ENCODE measurements at places on chromosomes 6 and 20.

DNA sequence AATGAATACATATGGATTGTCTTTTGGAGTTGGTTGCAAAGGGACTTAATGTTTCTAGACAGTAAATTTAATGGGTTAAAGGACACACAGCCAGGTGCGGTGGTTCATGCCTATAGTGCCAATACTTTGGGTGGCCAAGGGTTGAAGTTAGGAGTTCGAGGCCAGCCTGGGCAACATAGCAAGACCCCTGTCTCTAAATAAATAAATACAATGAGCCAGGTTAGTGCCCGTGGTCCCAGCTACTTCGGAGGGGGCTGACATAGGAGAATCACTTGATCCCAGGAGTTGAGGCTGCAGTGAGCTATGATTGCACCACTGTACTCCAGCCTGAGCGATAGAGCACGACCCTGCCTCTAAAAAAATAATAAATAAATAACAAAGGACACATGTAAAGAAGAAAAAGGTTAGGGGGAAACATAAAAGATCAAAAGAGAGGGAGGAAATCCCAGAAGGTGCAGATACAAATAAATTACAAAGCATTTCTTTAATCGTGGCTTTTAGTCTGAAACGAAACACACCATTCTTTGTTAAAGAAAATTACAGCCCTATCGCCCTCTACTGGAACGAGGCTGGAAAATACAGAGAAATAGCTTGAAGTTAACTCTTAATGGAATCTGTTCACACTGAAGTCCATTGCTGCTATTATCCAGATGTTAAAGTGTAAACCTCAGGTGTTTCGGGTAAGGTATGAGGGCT, 42.6 kb upstream of the SCML4 start:
- no peak for DNase-seq

GRCh38 chr6:136501096-136501495, 49.1 kb downstream of the MAP7 start:
- DNase-seq = no peak

GRCh38 chr6:27838945-27839625, 73.1 kb downstream of the OR2B2 start:
- DNase-seq = peak; percentile 69

GRCh38 chr6:4466261-4466660, 309.9 kb upstream of the CDYL start:
- DNase-seq = peak; percentile 23

GRCh38 chr6:135229996-135230395, 48.9 kb downstream of the MYB start:
- no peak for DNase-seq

DNA sequence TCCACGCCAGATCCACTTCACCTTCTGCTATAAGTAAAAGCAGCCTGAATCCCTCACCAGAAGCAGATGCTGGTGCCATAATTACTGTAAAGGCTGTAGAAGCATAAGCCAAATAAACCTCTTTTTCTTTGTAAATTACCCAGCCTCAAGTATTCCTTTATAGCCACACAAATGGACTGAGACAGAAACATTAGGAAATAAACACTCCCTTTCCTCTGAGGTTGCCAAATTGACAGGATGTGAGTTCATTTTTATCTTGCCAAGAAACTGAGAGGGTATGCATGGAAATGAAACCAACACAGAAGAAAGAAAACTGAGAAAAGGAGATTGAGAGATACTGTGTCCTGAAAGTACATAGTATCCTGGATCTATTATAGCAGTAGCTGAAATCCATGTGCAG, 481.2 kb downstream of the HAO1 start:
- DNase-seq = no peak

DNA sequence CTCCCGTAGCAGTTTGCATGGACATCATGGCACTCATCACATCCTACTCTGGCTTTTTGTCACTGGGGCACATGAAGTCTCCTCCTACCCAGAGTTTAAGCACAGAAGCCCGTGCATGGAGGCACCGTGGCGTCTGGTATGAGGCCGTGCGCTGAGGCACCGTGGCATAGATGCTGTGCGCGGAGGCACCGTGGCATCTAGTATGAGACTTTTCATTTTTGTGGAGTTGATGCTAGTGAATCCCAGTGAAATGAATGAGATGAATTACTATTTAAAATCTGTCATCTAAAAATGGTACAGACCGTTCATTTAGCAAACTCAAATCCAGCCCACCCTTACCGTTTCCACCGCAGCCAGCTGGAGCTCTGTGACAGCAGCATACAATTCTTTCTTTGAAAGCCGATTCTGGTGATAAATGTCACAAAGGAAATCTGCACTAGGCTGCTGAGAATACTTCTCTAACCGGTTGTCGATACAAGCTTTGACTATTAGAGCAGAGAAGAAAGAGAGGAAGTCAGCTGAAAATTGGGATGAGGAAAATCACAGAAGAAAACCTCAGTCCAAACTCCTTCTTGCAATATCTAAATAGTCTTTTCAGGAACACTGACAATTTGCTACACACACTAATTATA, 11.3 kb downstream of the CYP24A1 start:
- DNase-seq = no peak

Measured in tibial artery (tissue), 4 donors.